ENCODE measurements at places on chromosomes 5 and 9. TPM values are rescaled to one million over a fixed set of nuclear protein-coding genes. Genes with fewer than 3 reads are reported as not detected.

GRCh38 chr9:134983074-134983473 lies 65.4 kb upstream of the FCN1 start:
- peak; percentile 34 for DNase-seq

DNA sequence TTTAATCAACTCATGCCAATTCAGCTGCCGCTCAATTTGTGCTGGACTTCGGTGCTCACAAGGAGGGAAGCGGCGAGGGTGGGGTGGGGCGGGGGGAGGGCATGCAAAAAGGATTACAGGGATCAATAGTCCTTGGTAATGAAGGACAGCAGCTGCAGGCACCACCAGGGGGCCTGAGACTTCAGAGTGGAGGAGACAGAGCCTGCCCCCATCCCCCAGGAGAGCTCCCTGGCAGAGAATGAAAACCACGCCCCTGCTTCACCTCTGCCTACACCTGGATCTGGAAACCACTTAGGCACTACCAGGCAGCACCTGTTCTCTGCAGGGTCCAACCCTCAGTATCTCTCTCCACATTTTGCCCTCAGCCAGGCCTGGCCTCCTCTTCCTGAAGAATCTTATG lies 155.6 kb downstream of the TRIM32 start:
- DNase-seq, result no peak

DNA sequence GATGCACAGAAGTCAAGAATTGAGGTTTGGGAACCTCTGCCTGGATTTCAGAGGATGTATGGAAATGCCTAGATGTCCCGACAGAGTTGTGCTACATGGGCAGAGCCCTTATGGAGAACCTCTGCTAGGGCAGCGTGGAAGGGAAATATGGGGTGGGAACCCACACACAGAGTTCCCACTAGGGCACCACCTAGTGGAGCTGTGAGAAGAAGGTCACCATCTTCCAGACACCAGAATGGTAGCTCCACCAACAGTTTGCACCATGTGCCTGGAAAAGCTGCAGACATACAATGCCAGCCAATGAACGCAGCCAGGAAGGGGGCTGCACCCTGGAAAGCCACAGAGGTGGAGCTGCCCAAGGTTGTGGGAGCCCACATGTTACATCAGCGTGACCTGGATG lies 104.5 kb downstream of the STK32A start:
- DNase-seq, result no peak

The FAM200C gene
- not detected for total RNA-seq

DNA sequence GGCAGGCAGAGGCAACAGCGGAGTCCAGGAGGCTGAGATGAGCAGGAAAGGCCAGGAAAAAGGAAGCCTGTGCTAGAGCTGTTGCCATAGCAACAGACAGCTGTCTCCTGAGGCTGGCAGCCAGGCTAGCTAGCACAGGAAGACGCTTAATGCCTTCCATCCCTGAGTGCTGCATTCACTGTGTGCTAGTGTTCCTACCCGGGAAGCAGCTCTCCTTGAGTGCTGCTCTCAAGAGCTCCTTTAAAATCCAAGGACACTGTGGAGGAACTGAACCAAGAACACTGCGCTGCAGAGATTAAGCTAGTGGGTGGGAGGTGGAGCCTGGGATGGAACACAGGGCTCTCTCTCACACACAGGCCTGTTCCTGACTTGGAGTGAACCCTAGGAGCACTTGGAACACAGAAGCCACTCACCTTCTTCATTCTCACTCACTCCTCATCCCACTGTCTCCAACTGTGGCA lies 53.5 kb upstream of the IL7R start:
- DNase-seq, result no peak

DNA sequence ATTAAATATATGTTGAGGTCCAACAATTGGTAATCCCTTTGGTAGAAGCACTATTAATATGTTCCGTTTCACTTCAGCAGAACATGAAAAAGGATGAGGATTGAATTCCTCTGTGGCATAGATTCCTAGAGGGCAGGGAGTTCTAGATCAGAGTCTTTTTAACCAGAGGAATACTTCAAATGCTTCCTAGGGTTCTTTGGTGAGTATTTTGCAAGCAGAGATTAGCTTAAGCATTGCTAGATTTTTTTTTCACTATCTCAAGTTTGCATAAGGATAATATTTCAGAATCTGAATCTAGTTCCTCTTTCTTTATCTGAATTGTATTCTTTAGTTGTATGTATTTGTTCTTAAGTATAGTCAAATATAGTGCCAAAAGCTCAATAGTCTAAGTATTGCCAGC lies 116.6 kb upstream of the ADAMTSL1 start:
- DNase-seq, result no peak

DNA sequence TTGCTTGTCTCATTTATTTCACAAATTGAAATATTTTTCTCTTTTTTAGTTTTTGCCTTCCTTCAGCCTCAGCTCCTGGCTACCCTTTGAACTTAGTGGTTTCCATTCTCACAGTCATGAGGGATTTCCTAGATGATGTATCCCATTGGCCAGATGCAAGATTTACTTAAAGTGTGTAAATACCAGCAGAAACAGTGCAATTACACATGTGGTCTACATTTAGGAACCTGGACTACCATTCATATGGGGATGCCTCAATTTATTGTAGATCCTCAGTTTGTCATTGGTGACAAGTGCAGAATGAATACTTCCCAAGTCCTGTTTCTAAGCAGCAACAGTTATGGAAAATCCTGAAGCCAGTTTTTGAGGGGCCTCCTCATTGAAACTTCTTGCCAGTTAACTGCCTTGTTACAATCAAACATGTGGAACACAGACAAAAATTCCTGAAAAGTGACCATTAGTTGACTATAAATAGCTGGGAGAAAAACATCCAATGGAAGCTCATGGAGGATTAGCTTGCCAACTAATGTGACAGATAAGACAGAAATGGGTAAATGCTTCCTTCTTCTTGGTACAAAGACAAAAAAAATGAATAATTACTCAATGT lies 113.6 kb upstream of the FER start:
- DNase-seq, result no peak

DNA sequence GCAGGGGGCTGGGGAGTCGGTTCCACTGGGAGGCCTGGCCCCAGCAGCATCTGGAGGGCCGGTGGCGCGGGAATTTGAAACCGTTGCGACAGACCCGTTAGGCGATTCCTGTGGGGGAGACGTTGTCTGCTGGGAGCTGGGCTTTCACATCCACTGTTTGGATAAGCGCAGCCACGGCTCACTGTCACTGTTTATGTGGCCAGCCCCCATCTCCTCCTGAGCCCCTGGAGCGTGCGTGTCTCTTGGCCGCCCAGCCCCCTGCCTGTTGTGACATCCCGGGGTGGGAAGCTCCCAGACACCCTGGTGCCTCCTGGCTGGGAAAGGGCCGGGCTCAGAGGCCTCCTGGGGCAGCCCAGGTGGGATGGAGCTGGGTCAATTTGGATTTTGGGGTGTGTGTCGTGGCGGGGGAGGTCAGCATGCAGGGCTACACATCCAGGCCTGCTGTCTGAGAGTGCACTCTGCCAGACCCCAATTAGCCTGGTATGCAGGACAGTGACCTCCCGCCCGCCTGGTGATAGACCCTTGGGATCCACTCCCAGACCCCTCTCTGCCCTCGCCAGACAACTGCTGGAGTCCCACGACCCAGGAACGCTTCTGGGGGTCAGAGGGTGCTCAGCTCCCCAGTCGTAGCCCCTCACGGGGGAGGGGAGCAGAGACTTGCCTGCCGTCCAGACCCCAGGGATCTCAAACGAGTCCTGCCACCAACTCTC lies 62.0 kb upstream of the RNU6ATAC start:
- DNase-seq, result no peak

The FOXE1 gene
- total RNA-seq, result not detected

DNA sequence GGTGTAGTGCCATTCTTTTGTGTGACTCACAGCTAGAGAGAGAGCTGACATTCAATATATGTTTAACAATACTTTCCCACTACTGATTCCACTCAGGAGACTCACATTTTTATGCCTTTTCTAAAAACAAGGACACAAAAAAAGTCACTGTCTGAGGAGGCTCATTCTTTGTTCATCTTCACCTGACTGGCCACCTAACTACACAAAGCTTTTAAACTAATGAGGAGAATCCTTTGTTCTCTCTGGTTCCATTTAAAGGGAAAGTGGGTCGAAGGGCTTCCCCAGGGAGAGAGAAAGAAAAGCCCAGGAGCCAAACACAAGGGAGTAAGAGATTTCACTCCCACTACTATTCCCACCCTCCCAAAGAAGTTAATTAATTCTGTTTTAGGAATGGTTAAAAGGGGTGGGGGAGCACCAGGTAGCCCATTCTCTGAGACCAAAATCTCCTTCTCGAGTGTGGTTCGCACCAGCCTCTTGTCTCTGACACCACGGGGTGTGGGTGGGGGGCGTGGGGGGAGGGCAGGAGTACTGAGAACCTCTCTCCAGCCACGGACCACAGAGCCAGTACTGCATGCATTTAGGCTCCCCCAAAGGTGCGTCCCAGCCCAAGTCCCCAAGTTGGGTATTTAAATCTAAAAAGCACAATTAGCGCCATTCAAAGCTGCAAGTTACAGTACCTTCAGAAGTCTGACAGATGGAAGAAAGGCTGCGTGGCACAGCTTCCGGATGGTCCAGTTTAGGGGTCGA lies 747 bp downstream of the TRPM3 start:
- DNase-seq, result no peak

DNA sequence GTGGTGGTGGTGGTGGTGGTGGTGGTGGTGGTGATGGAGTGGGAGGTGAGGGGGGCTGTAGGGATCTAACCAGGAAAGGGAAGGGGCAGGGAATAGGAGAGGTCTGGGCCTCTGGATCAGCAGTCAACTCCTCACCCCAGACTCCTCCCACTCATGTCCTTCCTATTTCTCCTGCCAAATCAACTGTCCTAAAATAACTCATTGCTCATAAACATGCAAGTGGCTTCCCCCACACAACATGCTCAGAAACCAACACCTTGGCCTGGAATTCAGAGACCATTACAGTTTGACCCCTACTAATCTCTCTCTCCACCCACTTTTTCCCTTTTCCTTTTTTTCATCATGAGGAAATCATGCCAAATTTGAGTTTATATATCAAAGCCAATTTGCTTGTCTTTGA lies 8.4 kb upstream of the FSD1L start:
- no peak for DNase-seq

DNA sequence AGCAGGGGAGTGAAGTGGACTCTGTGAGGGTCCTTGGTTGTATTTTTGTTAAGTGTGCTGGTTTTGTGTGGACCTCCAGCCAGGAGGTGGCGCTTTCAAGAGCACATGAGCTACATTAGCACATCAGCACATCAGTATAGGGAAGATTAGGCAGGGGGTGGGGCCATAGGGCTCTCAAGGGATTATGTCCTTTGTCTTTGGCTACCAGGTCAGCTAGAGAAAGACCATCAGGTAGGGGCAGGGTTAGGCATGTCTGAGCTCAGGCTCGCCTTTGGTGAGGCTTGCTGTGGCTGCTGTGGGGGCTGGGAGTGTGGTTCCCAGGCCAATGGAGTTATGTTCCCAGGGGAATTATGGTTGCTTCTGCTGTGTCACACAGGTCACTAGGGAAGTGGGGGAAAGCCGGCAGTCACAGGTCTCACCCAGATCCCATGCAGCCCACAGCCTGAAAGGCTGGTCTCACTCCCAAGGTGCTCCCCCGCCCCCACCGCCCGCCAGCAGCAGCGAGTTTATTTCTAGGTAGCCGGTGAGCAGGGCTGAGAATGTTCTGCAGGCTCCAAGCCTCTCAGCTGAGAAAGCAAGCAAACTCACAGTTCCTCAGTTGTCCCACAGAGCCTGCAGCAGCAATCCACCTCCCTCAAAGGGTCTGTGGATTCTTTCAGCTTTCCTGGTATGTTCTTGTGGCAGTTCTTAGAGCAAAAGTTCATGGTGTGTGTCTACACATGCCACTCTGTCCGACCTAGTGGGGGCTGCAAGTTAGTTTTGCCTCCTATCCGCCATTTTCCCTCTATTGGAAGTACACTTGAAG lies 13.7 kb downstream of the OR1J1 start:
- DNase-seq, result no peak

DNA sequence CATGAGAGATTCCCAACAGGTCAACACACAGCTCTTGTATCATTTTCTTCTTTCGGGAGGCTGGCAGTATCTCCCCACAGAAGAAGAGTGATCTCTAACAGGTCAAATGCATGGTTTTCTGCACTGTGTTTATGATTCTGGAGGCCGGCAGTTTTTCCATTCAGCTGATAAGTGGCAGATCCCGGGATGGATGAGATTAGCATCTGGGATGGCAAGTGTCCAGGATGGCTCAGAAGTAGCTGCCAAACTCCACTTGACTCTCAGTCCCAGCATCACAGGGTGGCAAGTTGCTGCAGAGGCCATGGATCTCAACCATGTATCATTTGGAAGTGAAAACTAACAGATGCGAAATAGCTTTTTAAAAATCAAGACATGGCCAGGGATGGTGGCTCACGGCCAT lies 97.8 kb upstream of the SLC44A1 start:
- DNase-seq, result no peak

- DNase-seq, result no peak
Measured at GRCh38 chr9:123000371-123001068, 32.9 kb upstream of the GPR21 start.

DNA sequence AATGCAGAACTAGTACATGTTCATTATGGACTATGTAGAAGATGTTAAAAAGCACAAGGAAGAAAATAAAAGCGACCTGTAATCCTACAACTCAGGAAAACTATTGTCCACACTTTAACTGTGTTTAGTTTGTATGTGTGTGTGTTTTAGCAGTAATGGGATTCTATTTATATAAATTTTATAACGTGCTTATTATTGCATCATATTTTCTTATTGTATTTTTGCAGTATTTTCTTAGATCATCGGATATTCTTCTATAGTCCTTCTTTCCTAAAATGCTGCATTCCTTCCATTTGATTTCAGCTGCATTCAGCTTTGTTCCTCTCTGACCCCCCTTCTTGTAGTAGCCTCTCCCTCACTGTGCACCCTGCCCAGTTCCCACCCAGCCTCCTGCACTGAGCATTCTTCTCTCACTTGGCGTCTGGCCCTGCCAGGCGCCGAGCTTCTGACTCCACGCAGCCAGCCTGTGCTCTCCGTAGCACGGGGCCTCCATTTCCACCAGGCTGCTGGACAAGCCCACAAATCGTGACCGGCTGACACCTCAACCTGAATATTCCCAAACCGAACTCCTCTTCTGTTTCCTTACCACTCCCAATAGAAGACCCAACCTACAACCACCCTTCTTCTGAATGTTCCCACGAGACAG lies 39.9 kb downstream of the MVB12B start:
- DNase-seq, result no peak

GRCh38 chr5:135864503-135865435 lies 30.3 kb downstream of the SLC25A48 start:
- no peak for DNase-seq

The GBGT1 gene
- total RNA-seq, result 14.6 TPM

GRCh38 chr9:94685359-94685758 lies 41.1 kb upstream of the AOPEP start:
- DNase-seq, result no peak

The CYLC2 gene
- not detected for total RNA-seq

The GLRA1 gene
- not detected for total RNA-seq

The SLC6A18 gene
- total RNA-seq, result 0.95 TPM

- no peak for DNase-seq
Measured at GRCh38 chr5:22541037-22541436, 312.1 kb downstream of the CDH12 start.

DNA sequence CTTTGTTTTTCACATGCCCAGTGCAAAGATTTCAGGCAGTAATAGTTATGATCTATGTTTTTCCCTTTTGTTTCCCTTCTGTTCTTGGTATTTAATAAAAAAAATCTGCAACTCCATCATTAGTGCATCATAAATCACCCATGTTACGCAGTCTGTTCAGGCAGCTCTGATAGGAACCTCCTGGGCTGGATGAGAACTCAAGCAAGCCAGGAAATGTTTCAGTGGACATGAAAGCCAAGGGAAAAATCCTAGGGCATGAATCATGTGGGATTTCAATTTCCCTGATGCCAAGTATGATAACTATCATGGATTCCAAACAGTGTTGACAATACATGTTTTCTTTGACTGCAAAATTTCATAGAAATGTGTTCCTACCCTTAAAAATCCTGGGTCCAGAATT lies 119.7 kb upstream of the TARS1 start:
- no peak for DNase-seq

Data from Peyer's patch (tissue), 4 donors.